ENCODE measurements at places on chromosomes 2 and 18.

- DNase-seq, result no peak
Measured at GRCh38 chr2:235659767-235660322, 166.0 kb downstream of the AGAP1 start.

DNA sequence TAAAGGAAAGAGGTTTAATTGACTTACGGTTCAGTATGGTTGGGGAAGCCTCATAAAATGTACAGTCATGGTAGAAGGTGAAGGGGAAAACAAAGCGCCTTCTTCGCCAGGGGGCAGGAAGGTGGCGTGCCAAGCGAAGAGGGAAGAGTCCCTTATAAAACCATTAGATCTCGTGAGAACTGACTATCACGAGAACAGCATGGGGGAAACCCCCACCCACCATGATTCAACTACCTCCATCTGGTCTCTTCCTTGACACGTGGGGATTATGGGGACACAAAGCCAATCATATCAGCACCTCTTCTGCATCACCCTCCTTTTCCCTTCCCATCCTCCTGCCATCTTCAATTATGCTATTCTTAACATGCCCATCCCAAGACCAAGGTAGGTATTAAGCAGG lies 29.9 kb upstream of the TANK start:
- no peak for DNase-seq

GRCh38 chr2:24903161-24904103 lies 16.6 kb downstream of the ADCY3 start:
- DNase-seq, result no peak

DNA sequence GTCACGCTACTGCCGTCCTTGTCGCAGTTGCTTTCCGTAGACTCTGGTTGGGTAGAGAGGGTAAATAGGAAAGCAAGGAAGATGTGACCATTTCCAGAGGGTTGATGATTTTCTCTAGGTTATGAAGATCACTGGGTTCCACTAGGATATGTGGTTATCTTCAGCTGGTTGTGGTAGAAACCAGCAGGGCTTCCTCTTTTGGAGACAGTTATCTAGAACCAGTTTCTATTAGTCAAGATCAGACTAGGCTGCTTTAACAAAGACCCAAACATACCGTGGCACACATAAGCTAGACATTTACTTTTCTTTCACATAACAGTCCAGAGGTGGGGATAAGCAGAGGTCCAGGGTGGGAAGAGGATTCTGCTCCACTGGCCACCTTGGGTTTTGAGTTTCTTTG lies 59.6 kb downstream of the FASTKD2 start:
- DNase-seq, result no peak

GRCh38 chr2:74250189-74250631 lies 51.8 kb downstream of the MTHFD2 start:
- peak; percentile 26 for DNase-seq

DNA sequence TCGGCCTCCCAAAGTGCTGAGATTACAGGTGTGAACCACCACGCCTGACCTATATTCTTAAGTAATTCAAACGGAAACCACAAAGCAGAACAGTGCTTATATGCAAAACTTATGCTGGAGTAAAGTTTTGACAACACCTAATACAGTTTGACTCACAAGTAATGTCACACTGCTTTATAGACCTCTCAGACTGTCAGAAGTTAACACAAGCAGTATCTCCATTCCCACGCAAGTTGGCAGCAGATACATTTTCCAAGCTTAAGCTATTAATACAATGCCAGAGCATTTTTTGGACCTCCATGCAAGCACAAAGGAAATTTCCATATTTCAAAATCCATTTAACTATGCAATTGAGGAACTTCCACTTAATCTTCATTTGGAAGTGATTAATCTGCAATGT lies 21.0 kb upstream of the SANBR start:
- no peak for DNase-seq

DNA sequence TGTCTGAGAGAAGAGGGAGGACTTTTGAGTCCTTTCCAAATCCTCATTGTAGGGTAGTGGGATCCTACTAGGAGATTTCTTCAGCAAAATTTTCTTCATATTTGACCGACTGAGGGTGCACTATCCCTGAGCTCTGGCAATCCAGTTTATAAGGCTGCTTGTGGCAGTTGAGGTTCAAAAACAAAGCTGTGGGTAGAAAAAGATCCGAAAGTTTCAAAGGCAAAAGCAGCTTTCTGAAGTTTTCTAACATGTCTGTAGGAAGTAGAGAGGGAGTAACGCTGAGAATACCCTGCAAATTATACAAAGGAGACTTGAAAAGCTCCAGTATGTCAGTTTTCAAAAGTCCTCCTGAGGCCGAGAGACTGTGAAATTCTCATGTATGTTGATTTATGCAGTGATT lies 1039.3 kb upstream of the PIK3C3 start:
- DNase-seq, result no peak

DNA sequence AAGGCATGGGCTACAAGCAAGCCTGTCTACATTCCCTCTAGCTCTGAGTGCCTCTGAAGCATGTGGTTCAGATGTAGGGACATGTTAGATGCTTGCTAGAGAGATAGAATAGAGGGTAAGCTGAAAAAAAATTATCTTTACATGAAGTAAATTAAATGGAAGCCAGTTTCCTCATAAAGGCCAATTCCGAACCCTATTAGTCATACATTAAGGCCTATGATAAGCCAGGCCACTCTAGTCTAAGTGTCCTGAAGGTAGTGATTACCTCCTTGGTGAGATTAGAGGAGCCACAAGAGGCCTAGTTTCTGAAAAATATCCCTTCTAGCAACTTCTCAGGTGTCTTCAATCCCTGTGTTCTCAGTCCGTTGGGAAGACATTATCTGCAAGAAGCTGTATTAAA lies 72.4 kb upstream of the NPAS2 start:
- DNase-seq, result no peak

GRCh38 chr2:197309691-197310231 lies 819 bp downstream of the ANKRD44 start:
- DNase-seq, result no peak

- DNase-seq, result no peak
Measured at GRCh38 chr2:32342801-32343200, 14.0 kb upstream of the BIRC6 start.

DNA sequence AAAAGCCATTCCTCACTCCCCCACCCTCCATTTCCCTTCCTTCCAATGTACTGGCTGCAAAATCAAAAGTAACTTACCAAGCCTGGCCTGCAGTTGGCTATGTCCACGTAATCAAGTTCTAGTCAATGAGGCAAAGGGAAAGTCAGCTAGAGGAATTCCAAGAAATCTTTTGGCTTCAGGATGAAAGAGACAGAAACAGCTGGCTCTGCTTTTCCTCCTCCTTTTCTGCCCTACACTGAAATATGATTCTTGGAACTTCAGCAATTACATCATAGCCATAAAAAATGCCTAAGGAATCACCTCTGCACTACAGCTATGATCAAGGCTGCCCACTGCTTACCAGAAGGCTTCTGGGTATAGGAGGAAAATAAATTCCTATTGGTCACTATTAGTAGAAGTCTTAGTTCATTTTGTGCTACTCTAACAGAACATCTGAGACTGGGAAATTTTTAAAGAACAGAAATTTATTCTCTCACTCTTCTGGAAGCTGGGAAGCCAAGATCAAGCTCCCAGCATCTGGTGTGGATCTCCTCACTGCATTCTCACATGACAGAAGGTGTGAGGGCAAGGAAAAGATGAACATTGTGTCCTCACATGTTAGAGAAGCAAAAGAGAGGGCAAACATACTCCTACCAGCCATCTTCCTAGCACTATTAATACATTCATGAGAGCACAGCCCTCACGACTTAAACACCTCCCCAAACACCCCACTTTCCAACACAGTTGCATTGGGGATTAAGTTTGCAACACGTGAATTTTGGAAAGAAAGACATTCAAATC lies 219.9 kb downstream of the TMX3 start:
- DNase-seq, result no peak
